AG08396 (cell line): ENCODE measurements at places on chromosomes 1 and 21.

GRCh38 chr1:114756009-114756892, 1.5 kb downstream of the CSDE1 start:
- DNase-seq: no peak

- no peak for DNase-seq
Measured at GRCh38 chr1:47587891-47588582, 150.2 kb downstream of the FOXD2 start.

- no peak for DNase-seq
Measured at GRCh38 chr1:118788463-118788862, 199.7 kb downstream of the TBX15 start.

DNA sequence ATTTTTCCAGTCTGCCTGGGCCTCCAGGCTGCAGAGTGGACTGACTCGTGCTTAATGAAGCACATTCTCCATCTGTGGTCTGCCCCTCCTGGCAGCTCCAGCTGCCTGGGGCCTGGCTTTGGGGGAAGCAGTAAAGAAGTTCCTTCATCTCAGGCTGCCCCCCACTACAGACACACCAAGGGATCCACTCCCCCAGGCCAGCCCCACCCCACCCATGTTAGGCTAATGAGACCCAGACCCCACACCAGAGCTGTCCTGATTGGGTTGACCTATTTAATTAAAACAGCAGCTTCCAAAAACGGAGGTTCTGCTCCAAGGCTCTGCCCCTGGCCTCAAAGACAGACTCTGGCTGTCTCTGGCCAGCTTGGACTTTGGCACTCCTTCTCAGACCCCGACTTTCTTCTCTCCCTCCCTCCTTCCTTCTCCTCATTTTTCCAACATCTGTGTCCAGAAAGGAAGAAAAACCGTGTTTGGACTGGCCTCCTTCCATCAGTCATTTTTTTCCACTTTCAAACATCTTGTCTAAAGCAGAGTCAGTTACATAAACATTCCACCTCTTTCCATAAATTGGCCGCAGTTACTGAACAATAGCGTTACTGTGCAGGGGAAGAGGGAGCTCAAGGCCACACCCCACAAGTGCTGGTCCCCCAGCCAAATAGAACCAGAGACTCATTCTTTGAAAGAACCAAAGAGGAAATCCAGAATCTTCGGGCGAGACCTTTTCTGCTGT, 29.7 kb downstream of the SERTAD4 start:
- peak; percentile 60 for DNase-seq

GRCh38 chr1:18144916-18145647, 37.5 kb downstream of the IGSF21 start:
- no peak for DNase-seq

GRCh38 chr1:166888373-166889111, 12.5 kb upstream of the TADA1 start:
- DNase-seq: no peak

- DNase-seq: no peak
Measured at GRCh38 chr1:185157599-185158412, 839 bp downstream of the SWT1 start.

GRCh38 chr1:187631984-187632383, 803.2 kb downstream of the PLA2G4A start:
- DNase-seq: no peak

- no peak for DNase-seq
Measured at GRCh38 chr1:213201380-213202155, 150.5 kb downstream of the RPS6KC1 start.

GRCh38 chr1:209430821-209431259, 152.7 kb upstream of the CAMK1G start:
- DNase-seq: no peak

GRCh38 chr1:113677250-113678158, 81.8 kb downstream of the PHTF1 start:
- peak; percentile 40 for DNase-seq

DNA sequence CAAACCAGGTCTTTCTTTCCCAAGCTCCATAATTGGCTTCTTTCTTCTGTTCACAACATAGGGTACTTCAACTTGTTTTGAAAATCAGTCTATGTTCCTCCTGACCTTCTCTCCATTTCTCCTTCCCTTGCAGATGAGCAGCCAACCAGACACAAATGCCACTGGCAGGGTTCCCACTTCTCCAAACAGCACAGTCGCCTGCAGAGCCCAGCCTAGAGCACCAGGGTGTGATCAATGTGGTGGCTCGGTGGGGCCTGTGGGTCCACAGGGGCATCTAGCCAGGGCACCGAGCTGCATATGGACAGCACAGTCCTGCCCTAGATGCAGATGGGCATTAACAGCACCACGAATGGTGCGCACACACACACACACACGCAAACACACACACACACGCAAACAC, 112.8 kb downstream of the NPHP4 start:
- DNase-seq: no peak

- DNase-seq: no peak
Measured at GRCh38 chr1:21961799-21962198, 15.0 kb upstream of the CELA3B start.

GRCh38 chr1:93323185-93323820, 22.4 kb upstream of the DR1 start:
- DNase-seq: no peak

GRCh38 chr1:30977105-30977504, 68.5 kb upstream of the SDC3 start:
- no peak for DNase-seq

GRCh38 chr21:28991861-28992525, 684 bp downstream of the LTN1 start:
- DNase-seq: no peak

DNA sequence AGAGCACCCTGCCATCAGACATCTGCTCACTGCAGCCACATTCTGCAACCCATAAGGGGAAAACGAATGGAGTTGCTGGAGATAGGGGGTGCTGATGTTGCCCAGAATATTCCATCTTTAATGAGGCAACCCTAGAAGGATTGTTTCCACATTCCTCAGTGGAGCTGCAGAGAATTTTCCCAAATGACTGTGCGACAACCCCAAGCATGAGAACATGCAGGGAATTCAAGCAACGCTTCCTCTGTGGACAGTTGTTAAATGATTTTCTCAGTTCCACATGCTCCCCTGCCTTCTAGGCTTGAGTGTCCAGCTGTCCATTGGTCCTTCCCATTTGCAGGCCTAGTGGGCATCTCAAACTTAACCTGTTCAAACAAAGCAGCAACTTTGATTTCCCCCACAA, 20.5 kb upstream of the UBL4B start:
- no peak for DNase-seq

GRCh38 chr1:52551507-52552235, 1.2 kb downstream of the TUT4 start:
- DNase-seq: no peak

DNA sequence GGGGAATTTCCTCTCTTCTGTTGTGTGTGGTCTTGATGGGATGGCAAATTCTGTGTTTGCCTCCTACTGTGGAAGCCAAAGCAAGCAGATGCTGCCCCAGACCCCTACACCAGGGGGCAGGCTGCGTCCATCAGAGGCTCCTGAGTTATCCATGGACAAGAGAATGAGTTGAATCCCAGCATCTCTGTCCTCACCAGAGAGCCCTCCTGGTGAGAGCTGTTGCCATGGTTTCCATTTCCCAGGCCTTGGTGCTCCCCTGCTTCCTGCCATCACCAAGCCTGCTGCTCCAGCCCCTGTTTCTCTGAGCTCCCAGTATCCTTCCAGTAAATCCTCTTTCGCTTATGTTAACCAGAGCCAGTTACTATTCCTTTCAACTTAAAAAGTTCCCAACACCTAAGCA, 20.4 kb upstream of the GNG12 start:
- DNase-seq: peak; percentile 77

DNA sequence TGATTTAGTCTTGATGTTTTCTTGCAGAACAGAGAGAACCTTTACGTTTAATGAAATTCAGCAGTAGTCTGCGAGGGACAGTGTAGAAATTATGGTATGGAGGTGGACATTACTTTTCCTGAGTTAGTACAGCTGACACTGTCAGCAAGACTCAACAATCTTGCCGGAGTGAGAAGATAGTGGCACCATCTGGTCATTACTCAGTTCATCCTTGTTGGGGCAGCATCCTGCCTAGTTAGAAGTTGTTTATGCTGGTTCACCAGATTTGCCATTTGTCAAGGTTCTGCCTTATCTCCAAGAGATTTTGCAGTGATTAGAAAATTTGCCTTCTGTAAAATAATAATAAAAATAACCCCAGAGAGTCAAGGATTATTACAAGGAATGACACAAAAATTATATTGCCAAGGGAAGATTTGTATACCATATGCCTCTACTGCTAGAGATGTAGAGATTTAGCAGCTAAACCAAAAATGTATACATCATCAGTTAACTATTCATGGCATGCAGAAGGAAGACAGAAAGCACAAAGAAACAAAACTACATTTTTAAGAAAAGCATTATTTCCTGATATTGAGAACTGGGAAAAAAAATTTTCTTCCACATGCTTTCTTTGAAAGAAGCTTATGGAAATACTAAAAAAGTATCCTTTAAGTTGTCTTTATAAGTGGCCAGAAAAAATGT, 1967.4 kb downstream of the NCAM2 start:
- no peak for DNase-seq

GRCh38 chr1:169107603-169108208, 1.2 kb downstream of the ATP1B1 start:
- DNase-seq: peak; percentile 46

DNA sequence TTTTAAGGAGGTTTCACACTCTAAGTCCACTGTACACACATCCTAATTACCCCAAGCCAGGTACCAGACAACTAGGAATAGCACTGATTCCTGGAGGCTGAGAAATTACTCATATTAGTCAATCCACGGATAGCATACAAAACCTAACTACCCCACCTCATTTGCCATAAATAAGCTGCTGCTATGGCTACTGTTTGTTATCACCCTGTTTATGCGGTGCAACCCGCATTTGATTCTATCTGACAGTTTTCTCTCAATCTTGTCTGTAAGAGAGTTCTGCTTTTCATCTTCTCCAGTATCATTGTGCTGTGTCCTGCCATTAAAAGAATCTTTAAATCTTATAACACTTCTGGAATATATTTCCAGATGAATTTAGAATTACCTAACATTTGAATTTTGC, 1496.5 kb downstream of the PLA2G4A start:
- DNase-seq: no peak
